ENCODE measurements at places on chromosomes 5 and 9.
A peak's percentile ranks its signal among the peaks of the same experiment; 100 is the strongest.

DNA sequence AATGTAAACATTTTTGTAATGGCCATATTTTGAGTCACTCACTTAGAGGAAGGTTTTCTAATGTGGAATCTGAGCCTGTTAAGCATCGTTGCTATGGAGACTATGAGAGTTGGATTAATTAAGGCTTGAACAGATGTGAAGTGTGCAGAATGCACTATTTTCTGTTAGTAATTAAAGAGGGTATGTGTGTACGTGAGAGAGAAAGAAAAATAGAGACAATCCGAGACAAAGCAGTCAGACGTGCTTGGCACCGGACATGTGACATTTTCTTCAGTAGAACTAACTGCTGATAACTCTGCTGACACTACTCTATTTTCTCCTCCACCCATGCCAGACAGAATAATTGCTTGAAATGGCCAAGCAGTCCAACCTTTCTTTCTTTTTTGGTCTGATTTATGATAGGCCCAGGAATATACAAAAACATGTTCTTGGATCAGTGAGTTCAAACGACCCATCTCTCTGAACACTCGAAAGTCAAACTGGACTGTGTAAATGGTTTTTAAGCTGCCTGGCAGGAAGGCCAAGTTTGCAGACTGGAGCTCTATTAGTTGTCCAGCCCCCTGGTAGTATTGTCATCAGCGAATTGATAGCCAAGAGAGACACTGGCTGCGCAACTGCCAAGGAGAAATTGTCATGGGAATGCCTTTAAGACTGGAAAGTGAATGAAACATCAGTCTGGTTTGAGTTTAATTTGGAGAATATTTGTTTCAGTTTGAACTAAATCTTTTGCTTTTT is 322.1 kb downstream of the ARHGEF28 start:
- DNase-seq: no peak

DNA sequence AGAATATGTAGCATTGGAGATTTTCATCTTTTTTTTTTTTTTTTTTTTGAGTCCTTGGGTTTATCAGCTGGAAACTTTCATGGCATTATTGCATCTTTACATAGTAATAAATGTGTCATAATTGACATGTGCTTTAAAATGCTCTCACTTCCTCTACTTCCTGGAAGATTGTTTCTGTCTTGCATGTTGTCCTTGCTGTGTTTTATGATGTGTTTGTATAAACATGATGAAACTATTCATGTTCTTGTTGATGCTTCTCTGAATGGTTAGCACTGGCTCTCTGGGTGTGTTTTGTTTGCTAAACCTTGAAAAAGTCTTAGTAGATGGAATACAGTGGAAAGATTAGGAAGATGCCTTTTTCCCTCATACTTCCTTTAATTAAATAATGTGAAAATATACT is 87.9 kb downstream of the IQGAP2 start:
- DNase-seq: no peak

DNA sequence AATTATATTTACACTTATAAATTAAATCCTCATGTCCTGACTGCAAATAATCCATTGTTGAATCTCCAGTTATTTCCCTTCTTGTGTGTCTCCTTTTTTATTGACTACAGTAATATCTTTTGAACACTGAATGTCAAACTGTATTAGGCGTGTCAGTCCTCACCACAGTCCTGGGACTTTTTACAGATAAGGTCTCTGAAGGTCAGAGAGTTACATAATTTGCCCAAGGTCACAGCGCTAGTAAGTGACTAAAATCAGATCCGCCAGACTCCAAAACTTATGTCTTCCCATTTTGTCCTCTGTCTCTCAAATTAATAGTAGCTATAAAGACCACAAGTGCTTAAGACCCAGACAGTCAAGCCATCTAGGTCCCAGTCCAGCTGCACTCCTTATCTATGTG is 274.3 kb downstream of the NR3C1 start:
- DNase-seq: no peak

DNA sequence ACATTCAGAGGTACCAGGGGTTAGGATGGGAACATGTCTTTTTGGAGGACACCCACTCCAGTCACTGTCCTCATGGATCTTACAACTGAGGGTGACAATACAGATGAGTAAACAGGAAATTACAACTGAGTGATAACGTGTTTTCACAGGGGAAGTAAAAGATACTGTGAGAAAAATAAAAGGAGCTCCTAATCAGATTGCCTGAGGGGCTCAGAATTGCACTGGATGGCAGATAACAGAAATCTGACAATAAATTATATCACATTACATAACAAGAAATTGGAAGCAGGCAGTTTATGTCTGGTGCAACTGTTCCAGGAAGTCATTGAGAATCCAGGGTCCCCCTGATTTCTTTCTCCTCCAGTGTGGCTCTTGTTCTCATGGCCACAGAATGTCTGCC is 40.1 kb upstream of the PCSK1 start:
- no peak for DNase-seq

DNA sequence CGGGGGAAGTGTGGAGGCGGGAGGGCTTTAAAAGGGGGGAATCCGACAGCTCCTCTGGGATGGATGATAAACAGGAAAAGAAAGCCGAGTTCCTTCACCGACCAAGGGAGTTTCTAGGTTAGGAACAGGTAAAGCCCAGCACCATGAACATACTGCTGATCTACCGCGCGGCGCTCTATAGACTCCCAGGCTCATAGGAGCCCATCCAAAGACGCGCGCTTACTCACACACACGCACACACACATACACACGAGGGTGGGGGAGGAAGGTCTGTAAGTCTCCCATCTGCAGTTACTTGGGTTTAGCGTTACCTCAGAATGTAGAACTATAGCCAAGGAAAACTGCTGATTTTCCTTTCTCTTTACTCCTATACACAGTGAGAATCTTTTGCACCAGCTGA is 2.6 kb upstream of the GABRB2 start:
- DNase-seq: no peak

- no peak for DNase-seq
These were observed 28.6 kb downstream of the CEP72 start for GRCh38 chr5:640461-641330.

DNA sequence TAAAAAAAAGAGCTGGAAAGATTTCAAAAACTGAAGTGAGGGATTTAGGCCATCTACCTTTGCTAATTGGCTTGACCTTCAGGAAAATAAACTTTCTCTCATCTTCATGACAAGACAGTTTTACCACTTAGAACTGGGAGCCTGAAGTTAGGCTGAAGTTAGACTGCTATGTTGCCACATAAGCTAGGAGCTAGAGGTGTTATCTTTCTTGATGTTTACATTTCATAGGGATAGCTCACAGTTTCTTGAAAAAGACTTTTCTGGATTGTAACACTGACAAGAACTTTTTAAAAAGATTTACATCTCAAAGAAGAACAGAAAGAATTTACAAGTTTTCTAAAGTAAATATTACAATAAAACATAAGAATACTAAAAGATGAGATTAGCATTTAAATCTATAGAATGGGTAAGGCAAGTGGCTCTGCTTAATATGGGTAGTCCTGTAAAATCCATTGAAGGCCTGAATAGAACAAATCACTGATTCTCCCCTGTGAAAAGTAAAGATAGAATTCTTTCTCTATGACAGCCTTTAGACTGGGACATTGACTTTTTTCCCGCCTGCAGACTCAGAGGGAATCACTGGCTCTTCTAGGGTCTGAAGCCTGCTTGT is 1665.4 kb upstream of the CDH9 start:
- DNase-seq: peak; percentile 67

GRCh38 chr5:9108162-9108561 is 437.7 kb downstream of the SEMA5A start:
- DNase-seq: no peak
